ENCODE measurements at places on chromosomes 5 and 9.

DNA sequence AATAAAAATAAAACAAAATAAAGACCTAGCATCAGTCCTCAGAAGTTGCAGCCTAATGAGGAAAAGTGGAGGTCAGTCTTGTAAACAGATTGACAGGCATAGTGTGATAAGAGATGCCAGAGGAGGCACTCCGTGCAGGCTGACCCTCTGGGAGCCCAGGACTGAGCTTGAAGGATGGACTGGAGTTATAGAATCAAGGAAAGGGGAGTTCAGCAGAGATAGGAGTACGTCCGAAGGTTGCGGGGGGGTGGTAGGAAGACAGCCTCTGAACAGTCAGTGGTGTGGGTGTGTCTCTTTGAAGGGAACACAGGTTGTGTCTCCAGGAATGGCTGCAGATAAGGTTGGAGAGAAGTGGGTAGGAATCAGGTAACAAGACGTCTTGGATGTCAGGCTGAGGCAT, 126.1 kb upstream of the CPEB4 start:
- DNase-seq = no peak

DNA sequence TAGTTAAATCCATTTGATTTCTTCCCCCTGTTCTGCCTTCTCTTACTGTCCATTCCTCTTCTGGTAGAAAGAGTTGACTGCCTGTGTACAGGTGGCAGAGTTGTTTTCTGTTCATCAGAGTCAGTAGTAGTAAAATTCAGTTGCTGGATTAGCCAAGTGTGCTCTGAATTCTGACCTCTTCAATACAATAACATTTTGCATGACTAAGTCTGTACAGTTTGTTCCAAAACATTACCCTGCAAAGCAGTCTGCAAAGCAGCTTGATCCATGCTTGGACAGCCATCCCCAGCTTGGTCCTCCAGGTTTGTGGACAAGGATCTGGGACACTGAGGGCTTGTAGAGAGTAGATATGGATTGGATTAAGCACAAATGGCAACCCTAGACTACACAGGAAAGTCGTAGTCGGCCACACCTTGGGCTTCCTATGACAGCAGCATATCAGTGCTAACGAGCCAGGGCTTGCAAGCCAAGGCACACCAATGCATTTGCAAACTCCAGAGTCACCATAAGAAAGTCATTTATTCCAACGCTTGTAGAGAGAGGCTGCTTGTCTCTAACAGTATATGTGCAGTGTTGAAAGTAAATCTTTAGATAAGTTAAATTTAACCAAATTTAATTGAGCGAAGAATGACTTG, 25.2 kb downstream of the IL12B start:
- DNase-seq = no peak

GRCh38 chr9:106621313-106622163, 241.4 kb upstream of the ZNF462 start:
- DNase-seq = no peak

- DNase-seq = no peak
Measured at GRCh38 chr9:93376411-93376810, 75.1 kb upstream of the FAM120A start.

GRCh38 chr5:102537011-102537410, 38.2 kb upstream of the SLCO6A1 start:
- DNase-seq = no peak

DNA sequence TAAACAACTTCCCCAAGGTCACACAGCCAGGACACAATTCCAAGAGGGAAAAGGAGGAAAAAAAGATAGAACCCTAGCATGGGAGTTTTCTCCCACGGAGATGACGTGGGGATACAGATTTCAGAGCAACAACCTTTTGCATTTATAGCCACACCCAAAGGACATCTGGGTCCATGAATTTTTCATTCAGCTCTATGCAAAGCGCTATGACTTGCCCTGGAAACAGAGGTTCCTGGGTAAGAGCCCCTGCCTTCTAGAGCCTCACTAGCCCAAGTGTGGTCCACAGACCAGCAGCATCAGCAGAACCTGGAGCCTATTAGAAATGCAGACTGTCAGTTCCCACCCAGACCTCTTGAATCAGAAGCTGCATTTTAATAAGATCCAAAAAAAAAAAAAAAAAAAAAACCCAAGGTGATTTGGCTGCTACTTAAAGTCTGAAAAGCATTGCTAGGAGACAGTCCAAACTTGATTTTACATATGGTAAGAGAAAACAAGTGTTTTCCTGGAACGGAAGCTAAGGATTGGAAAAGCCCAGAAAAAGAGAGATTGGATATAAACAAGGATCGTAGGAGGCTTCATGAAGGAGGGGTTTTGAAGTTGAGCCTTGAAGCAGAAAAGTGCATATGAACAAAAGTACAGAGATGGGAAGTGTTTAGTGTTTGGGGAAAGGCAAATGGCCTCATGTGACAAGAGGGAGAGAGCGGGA, 17.6 kb upstream of the ADAM19 start:
- DNase-seq = no peak

DNA sequence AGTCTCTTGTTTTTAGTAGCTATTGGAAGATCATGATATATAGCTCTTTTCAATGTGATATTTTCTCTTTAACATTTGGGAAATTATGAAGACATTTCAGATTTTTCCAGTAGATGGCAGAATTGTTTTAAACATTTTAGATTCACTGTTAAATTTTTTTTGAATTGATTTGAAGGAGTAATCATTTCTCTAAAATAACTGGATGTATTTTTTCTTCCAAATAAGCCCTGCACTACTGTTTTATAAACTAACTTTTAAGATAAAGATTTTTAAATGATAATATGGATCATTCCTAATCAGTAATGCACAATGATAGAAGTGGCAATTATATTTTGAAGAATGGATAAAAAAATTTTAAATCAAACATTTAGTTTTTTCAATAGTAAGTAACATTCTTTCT, 14.2 kb downstream of the NDUFAF2 start:
- DNase-seq = no peak

GRCh38 chr5:173963182-173963838, 25.7 kb upstream of the C5orf47 start:
- no peak for DNase-seq

- DNase-seq = no peak
Measured at GRCh38 chr9:133275105-133276000, at the start of gene ABO. ABO (minus strand) TSS chr9:133275201.

DNA sequence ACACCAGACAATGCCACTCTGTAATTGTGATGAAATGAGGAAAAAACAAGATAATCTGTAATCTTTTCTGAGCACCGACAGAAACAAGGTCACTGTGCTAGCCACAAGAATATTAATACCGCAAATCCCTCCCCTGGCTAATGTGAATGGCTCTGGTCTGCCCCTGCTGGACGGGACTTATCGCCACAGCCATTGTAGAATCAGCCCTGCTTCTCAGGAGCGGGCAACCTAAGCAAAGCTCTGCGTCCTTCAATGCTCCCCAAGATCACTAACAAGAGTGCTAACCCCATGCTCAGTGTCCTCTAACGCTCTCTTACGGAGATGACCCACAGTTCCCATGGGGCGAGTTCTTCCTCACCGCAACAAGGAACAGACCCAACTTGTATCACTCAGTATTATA, 42.7 kb downstream of the OR2V1 start:
- DNase-seq = no peak

DNA sequence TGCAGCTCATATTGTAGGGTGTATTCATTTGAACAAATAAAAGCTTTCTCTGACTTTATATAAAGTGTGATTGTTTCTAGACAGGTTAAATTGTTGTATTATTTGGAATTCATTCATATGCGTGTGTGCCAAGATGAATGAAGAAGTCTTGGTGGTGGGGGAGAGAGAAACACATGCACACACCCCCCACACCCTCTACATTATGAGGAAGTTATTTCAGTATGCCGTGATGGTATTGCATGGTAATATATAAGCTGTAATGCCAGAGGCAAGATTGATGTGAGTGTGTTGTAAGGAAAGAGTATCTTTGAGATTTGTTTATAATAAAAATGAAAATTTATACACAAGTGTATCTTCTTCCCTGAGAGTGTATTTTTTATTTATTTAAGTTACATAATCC, 71.0 kb downstream of the IPO11 start:
- no peak for DNase-seq

DNA sequence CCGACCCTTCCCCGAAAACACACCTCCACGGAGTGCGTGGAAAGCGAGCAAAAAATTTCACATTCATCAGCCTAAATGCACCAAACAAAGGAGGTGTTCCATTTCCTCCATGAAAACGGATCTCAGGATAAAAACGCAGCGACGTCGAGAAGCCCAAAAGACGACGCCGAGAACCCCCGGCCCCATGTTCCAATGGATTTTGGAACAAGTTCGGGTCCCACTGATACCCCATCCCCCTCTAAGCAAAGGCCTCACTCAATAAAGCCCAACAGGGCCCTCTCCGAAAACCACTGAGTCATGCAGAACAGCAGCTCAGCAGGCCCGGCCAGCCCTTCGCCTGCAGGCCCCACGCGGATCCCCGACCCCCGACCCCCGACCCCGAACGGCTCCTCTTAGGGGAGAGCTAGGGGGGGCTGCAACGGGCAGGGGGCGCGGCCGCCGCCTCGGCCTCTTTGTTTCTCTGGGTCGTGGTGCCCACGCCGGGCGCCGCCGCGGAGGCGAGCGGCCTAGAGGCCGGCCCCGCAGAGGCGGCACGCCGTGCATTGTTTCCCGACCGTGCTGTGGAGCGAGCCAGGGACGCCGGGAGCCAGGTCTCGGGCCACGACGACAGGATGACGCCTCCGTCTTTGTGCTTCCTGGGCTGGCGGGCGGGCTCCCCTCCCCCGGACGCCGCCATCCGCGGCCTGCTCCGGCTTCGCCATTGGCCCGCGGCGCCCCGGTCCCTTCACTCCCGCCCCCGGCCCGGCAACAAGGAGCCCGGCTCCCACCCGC, 915 bp downstream of the ZFAND5 start:
- peak; percentile 43 for DNase-seq

GRCh38 chr9:7961076-7961475, 161.5 kb upstream of the DMAC1 start:
- no peak for DNase-seq

DNA sequence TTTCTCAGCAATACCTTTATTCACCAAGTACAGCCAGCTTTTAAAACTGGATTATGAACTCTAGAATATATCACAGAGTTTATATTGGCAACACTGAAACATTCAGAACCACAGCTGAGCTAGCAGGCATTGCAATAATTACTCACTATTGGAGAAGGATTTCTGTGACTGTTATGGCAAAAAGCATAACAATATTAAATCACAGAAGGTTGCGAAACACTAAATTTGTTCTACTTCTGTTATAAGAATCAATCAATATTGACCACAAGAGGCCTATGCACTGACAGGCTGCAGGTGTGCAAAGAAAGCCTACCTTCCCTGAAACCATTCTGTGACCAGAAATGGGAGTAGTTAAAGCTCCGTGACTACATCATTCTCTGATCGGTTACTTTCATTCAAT, 59.2 kb downstream of the AP3B1 start:
- no peak for DNase-seq

- DNase-seq = peak; percentile 70
Measured at GRCh38 chr9:121285835-121286687, 18.1 kb downstream of the GSN start.

GRCh38 chr5:178116143-178116885, 3.0 kb downstream of the N4BP3 start:
- DNase-seq = no peak

DNA sequence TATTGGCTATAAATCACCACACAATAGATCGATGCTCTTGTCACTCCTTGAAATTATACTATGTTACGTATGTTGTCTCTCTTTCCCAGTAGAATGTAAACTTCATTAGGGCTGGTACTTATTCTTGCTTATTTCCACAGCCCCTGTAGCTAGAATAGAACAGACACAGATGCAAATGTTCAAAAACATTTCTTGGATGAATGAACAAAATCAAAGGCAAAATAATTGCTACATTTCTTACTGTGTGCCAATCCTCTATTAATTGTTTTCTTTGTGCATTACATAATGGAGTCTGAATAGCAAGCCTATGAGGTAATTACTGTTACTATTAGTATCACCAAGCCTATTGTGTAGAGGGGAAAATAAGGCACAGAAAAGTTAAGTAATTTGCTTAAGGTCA, 725 bp upstream of the OR13C2 start:
- no peak for DNase-seq

DNA sequence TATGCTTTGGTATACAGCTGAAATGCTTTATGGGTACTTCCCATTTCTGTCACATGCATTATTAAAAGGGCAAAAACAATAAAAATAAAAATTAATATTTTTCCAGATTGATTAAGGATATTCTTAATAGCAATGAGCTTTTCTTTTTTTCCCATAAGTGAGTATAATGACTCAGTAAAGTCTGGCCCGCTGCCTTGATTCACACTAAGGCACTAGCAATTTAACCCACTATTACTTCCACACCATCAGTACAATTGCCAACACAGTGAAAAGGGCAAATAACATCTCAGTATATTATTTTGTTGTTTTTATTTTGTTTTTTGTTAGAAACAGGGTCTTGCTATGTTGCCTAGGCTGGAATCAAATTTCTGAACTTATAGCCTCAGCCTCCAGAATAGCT, 150.1 kb downstream of the RNF180 start:
- DNase-seq = no peak

- DNase-seq = no peak
Measured at GRCh38 chr9:124370896-124371582, 44.2 kb downstream of the PSMB7 start.

DNA sequence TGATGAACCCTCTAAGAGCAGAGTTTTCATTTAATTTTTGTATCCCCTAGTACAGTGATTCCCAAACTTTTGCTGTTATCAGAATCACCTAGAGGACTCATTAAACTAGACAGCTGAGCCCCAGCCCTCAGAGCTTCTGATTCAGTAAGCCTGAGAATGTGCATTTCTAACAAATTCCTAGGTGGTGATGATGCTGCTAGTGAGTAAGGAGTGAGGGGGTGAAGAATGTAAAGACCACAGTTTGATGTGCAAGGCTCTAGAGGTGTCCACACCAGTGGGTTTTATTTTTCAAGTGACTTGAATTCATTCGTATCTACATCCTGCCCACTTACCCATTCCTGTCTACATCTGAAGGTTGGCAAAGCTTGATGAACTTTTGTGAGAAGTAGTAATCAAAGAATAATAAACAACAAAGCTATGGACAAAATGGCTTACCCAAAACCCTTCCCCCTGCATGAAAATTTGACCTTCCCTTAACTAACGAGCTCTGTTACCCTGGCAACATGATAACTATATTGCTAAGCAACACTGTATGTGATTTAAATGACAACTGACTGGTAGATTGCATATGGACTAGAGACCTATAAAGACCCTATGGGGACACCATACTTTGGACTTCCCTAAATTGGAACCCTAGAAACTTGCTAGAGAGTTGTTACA, 35.2 kb downstream of the DTWD2 start:
- no peak for DNase-seq

GRCh38 chr9:101778332-101778731, 39.9 kb upstream of the GRIN3A start:
- DNase-seq = no peak
